T-helper 17 cell (primary cell): ENCODE measurements at places on chromosomes 12 and 14. TPM values are rescaled to one million over a fixed set of nuclear protein-coding genes. Genes with fewer than 3 reads are reported as not detected.
A peak's percentile ranks its signal among the peaks of the same experiment; 100 is the strongest.

DNA sequence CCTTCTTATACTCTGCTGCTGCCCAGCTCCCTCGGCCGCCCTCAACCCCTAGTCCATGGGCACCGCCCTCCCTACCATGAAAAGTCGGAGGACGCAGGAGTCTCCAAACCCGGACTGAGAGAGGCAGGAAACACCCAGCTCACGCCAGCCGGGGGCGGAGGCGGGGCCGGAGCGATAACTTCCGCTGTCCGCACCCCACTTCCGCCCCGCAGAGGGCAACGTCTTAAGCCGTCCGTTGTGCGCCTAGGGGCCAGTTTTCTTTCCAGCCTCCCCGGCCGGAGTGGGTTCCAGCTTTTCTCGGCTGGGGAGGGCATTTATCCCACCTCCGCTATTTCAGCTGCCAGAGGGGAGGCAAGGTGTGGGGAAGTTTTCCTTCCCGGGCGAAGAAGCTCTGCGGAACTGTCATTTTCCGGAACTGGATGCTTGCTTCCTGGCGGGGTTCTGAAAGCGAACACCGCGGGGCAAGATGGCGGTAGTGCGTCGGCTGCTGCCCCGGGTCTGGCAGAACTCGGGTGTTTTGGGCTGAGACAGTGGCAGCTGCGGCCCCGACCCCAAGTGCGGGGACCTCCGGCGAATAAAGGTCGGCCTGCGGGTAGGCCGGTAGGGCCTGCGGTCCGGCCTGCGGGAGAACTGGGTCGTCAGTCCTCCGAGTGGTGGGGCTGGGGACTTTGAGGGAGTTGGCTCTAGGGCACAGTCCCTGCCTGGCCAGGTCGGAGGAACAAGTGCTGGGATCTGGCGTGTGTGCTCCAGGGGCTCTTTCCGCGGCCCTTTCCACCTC, at the start of the genes KCTD10 and UBE3B:
Gene KCTD10 (minus strand): TSS at position 116 of the 778 bp plus-strand sequence. CDS start 38 bp downstream, at position 78.
Gene UBE3B (plus strand): TSS at position 450 of the 778 bp plus-strand sequence. CDS start 5,918 bp downstream, outside the sequence.
- DNase-seq, result peak; percentile 82

GRCh38 chr12:1083889-1084262, 92.9 kb downstream of the ERC1 start:
- DNase-seq, result no peak

DNA sequence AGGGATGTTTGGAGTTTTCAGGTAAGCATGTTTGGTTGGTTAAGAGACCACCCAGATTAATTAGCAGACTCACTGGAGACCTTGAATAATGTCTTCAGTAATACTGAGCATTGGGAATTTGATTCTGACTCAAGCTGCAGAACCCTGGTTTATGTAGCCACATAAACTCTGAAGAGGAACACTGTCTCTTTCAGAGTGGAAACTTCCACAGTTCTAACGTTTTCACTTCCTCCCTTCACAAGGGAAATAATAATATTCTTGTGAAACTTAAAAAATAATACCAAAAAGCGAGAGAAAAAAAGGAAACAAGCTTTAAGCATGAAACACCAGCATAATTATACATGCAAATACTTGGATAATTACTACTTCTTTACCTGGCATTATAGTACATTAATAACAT, 40.0 kb upstream of the ST8SIA1 start:
- DNase-seq, result no peak

GRCh38 chr12:69438539-69438938, 31.6 kb upstream of the FRS2 start:
- DNase-seq, result no peak

DNA sequence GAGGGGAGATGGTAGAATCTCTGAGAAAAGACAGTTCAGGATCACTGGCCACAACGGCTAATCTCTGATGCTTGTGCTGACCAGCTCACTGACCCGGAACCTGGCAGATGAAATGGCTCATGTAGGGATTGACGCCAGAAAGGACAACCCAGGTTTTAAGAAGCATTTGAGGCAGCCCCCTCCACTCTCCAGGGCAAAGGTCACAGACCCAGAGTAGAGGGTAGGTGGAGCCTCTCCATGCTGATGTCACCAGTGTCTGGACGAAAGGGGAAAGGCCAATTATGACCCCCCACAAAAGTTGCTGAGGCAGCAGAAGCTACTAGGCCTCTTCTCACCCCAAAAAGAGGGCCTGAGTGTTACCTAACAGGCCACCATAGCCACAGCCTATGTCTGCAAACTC, 1.2 kb downstream of the METTL1 start:
- no peak for DNase-seq

DNA sequence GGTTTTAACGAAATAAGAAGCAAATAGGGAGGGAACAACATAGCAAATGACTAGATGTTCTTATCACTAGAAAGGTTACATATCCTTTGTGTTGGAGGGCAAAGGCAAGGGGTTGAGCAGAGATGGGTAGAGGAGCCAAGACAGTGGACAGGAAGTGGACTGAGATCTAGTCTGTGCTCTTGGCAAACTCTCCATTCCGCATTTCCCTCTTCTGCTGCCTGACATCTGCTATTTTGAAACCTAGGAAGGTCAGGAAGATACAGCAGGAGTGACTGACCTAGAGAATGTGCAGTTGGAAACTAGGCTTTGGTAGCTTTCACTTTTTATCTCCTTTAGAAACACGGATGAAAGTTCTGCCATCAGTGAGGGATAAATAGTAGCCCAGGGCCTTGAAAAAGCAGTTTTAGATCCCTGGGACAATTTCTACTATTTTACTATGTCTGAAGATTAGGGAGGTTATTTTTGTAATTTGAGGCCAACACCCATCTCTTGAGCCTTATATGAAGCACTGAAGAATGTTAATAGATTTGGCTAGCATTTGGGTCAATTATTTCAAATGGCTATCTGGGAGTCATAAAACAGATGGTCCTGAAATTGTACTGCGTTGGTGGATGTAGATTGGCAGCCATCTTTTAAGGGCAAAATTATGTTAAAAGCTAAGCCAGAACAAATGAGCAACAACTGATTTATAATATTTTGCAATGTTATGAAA, 410.3 kb downstream of the PCNX1 start:
- DNase-seq, result no peak

DNA sequence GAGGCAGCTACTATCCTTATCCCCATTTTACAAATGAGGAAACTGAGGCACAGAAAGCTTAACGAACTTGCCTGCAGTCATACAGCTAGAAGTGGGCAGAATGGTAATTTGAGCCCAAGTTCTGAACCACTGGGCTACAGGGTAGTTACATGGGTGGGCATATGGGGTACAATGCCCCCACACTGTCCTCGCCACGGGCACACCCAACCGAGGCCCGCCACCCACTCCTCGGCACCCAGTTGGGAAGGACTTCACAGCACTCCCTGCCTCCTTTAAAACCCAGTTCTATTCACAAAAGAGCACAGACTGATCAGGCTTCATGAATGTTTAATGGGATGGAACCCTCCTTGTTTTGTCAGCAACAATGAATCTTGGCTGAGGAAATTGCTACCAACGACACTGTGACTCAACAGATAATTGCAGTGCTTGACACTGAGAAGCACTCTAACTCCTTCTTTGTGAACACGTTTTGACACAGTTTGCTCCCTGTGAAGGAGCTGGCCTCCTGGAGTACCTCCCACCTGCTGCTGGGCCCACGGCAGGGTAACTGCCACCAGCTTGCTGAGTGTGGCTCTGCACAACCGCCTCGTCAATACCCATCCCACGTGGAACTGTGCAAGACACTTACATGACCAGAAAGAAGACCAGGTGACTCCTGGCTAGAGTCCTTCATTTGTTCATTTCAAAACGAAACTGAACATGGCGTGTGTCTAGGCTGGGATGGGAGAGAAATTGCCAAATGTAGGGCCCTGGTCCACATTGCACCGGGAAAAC, 63.5 kb downstream of the CLMN start:
- DNase-seq, result no peak

OTOGL gene
- not detected for total RNA-seq

PZP gene
- not detected for total RNA-seq

CHD8 gene
- total RNA-seq, result 131 TPM
